HCT116 (cell line): ENCODE measurements at places on chromosomes 11 and 22. TPM values are rescaled to one million over a fixed set of nuclear protein-coding genes. Genes with fewer than 3 reads are reported as not detected.

DNA sequence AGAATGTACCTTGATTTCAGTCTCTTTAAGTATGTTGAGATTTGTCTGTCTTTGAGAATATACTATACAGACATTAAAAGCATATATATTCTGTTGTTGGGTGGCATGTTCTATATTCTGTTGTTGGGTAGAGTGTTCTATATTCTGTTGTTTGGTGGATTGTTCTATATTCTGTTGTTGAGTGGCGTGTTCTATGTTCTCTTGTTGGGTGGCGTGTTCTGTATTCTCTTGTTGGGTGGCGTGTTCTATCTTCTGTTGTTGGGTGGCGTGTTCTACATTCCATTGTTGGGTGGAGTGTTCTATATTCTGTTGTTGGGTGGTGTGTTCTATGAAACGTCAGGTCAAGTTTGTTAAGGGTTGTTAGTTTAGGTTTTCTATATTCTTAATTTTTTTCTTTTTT, 27.1 kb upstream of the CTTN start:
- no peak for DNase-seq

DNA sequence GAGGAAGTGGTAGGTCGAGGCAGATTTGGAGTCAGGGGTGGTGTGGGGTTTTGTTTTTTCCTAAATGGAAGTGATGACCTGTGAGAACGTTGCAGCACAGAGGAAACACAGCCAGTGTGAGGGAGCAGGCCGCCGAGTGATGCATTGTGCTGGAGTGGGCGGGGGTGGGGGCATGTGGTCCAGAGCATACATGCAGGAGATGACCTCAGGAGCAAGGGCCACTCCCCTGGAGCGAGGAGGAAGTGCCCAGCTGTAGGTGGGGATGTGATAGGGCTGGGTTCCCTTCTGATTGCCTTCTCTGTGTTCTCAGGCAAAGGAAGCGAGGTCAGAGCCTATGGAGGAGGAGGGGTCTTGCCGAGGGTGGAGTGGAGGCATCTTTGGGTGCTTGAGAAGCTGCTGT, 81.4 kb downstream of the PPP6R3 start:
- no peak for DNase-seq

DNA sequence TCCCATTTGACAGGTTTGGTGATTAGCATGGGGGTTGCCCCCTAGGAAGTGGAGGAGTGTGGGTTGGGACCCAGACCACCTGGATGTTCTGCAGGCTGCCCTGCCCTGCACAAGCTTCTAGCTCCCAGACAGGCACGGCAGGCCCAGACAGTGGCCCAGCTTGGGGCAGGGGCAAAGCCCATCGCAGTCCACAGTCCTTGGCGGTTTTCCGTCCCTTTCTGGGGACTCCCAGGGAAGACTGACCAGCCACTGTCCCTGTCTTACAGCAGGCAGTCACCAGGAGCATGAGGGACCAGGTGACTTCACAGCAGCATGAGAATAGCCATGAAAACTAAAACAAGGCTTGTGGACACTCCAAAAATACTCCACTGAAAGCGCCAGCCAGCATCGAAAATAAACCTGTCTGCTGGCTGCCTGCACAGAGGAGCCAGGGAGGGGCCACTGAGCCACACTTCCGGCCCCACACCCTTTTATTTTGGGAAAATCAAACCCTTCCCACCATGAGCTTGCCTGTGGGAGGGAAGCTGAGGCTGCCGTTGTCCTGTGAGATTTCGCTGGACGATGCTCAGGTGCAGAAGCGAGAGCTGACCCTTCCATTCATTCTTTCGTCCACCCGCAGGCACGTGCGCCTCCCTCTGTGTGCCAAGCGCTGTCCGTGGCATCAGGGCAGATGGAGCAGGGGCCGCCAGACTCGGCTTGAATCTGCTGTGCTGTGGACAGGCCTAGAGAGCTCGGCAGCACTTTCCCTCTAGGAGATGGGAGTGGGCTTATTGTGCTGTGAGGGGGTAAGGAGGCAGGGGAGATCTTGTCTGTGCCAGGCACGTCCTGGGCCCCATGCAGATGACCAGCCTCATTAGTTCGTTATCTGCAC, 28.0 kb downstream of the FADD start:
- DNase-seq: no peak

GRCh38 chr11:23112987-23113886, 253.0 kb upstream of the CCDC179 start:
- DNase-seq: no peak

DNA sequence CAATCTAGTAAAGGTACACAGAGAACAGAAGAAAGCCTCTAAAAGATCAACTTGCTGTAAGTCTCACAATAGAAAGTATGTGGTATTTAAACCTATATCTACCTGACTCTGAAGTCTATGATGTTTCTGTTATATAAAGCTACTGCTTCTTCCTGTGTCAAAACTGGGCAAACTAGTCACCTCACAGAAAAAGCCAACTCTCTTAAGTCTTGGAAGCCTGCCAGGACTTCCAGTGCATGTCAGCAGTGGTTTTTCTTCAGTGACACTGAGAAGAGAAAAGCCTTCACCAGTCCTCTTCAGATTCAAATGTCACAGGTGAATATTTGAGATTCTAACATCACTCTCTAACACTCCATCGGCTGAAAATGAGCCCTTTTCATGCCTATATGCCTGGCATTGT, 808.0 kb downstream of the DLG2 start:
- DNase-seq: no peak

DNA sequence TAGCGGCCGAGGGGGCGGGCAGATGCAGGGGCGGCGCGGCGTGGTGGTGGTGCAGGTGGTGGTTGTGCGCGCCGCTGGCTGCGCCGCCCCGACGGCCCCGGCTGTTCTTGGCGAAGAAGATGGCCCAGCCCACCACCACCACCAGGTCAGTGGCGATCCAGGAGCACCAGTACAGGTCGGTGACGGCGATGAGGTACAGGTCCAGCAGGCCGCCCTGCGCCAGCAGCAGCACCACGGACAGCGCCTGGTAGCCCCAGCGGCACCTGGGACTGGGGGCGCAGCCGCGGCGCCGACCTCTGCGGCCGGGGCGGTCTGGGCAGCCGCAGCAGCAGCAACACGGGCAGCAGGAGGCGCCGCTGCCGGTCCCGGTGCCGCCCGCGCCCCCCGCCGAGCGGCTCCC, 879 bp downstream of the TMEM121B start:
- DNase-seq: no peak

GRCh38 chr11:370070-370941, 1.0 kb downstream of the B4GALNT4 start:
- no peak for DNase-seq

DNA sequence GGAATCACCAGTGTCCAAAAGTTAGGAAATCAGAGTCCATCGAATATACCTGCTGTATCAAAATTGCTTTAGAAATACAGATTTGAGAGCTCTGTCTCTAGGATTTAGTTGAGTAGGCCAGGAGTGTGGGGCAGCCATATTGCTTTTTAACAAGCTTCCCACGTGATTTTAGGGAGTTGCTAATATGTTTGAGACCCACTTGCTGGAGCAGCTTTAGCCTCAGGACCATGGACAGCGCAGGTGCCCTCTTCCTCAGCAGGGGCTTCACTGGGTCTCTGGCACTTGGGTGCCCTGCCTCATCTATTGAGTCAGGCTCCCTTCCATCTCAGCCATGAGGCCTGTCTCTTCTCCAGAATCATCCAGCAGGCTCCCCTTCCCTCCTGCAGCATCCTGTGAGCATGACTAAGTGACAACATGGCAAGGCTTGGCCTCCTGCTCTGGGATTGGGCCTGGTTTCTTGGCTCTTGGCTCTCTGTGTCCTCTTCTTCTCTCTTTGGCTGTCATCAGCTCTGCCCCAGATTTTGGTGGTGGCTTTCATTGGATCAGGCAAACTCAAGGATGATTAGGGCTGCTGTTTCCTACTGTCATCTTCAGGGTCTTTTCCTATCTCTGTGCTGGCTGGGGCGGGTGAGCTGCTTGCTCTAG, 70.0 kb downstream of the SGSM1 start:
- no peak for DNase-seq

DNA sequence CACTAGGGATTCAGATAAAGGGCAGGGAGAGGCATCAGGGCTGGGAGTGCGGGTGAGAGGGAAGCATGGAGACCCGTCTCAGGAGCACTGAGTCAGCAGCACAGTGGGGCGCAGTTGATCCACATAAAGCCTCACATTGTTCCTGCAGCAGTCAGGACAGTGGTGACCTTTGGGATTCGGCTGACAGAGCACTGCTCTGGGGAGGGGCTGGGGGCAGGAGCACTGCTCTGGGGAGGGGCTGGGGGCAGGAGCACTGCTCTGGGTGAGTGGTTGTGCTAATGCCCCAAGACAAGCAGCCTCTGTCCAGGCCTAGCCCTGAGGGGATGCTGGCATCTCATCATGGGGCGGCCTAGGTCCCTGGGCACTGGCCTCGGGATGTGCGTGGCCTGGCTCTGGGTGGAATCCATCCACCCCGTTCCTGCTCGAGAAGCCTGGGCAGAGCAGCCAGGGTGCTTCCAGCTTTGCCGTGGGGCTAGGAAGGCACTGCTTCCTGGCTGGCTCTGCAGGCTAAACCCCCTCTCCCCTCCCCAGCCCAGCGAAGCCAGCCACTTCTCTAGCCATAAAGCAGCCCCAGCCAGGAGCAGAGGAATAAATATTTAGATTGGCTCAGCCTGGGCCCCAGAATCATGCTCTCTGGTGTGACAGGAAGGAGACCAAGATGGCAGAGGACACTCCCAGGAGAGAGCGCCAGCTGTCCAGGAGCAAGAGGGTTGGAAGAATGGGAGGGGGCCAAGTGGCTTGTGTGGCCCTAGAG, 7.3 kb downstream of the OAF start:
- no peak for DNase-seq

DNA sequence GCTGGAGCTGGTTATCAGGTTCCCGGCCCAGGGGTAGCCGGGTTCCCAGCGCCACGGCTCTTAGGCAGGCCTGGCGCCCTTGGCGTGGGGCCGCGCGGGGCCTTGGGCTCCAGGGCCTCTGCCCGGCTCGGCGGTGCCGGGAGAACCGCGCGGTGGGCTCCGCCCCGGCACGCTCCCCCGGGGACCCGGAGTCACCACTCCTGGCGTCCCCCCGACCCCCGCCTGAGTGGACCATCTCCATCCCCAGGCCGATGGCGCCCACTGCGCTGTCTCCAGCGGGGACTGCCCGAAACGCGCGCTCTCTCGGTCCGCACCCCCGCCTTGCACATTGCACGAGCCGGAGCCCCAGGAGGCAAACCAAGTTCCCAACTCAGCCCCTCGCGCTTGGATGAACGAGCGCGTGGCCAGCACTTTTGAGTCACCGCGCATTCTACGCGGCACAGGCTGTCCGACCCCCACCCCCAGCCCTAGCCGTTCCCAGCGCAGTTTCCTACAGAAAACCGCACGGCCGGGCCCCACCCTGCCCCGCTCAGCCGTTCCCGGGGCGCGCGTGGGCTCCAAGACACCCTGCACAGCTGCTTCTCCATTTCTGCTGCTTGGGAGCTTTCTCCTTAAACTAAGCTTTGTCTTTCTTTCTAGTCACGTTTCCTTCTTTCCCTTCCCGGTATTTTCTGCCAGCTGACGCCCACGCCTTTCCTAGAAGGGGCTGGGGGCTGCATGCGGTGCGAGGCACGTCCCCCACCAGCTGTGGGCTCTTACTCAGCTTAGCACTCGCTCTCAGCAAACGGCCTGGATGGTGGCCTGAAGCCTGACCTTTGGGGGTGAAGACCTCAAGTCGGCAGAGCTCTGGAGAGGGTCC, 650 bp upstream of the CHID1 start:
- no peak for DNase-seq

DNA sequence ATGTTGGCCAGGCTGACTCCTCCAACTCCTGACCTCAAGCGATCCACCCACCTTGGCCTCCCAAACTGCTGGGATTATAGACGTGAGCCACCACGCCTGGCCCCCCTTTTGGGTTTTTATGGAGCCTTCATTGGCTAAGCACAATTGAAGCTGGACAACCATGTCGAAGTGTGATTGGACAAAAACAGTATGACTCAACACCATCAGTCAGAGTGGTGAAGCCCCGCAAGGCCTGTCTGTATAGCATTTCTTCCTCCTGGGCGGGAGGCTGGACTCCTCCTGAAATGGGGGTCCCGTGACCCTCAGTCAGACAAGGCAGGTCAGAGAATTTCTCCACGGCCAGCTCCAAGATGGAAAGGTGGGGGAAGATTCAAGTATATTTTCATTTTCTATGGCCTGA, 3.1 kb upstream of the PARVB start:
- no peak for DNase-seq

- no peak for DNase-seq
Measured at GRCh38 chr11:24233041-24233440, 263.8 kb upstream of the LUZP2 start.

DNA sequence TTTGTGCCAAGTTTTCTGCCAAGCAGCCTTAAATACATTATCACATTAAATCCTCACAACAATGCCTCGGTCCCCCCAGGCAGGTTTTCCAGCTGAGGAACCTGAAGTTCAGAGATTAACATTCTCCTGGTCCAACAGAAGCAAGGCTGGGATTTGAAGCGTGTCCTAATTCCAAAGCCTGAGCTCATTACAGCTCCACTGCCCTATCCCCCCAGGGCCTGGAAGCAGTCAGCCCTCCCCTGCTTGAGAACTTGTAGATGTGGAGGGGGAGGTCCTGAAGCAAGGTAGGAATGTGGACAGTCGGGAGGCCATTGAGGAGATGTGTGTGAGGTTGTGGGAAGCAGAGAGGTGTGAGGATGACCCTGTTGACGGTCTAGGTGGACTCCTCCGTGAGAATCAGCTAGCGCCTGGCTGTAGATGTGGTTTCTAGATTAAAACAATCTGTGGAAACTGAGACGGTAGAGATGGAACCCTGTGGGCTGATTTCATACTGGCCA, 8.1 kb downstream of the GRAMD1B start:
- DNase-seq: no peak

DNA sequence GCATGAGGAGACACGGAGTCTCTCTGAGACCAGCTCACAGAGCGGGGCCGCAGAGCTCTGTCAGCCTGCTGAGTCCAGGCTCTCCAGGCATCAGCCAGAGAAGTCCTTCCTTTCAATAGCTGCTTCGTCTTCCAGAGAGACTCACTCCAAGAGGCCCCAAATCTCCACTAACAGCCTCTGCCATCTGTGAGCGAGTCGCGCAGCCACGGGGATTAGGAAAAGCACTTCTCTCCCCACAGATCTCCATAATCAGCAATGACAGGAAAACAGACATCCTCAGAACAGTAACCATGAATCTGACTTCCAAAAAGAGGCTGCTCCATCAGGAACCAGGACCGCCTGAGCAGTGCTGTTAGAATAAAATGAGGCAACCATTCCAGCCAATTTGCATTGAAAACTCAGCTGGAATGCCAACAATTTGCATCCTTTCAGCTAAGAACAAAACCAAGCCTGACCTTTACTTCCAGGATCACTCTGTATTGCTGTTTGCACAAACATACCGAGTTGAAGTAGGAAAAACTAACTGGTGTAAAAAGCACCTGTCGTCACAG, 65.4 kb downstream of the SMCO4 start:
- no peak for DNase-seq

OR52N4 gene
- total RNA-seq: not detected

TPBGL gene
- total RNA-seq: 0.12 TPM

TUB gene
- 0.02 TPM for total RNA-seq

FJX1 gene
- 13.7 TPM for total RNA-seq

SCGB1C1 gene
- not detected for total RNA-seq

TRIM44 gene
- total RNA-seq: 33.4 TPM

TMPRSS13 gene
- 0.52 TPM for total RNA-seq

MIAT gene
- total RNA-seq: 0.54 TPM

CCDC188 gene
- total RNA-seq: not detected

SMIM35 gene
- not detected for total RNA-seq

OR8B8 gene
- total RNA-seq: not detected

NCR3LG1 gene
- 1.5 TPM for total RNA-seq

OOSP2 gene
- total RNA-seq: not detected
